ENCODE measurements at places on chromosomes 1 and 21.

- DNase-seq: no peak
These were observed 144.2 kb downstream of the VAV3 start for GRCh38 chr1:107820801-107821200.

DNA sequence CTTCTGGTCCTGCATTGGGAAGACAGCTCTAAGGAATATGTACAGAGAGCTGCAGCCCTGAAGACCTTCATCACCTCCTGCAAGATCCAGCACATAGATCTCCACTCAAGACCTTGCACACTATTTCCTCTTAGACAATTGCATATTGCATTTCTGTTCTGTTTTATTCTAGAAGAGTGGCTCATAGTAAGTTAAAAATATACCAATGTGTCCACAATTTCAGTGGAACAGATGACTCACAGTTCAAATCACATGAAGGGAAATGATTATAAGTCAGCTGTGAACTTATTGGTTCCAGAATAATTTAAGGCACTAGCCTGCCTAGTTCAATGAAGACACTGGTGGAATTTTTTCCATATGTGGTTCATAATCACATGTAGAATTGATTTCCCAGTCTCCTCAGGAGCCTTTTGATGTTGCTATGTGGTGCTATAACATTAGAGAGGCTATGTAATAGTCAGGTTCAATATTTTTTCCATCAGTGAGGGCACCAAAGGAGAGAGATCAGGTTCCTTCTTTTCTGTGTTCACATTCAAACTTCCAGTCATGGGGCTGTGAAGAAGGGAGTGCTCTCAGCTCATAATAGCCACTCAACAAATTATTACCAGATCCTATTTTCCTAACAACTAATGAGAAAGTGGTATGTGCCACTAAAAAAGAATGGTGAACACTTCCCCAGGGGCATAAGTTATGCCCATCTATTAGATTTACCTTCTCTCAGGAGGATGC lies 9.8 kb upstream of the AK5 start:
- no peak for DNase-seq

DNA sequence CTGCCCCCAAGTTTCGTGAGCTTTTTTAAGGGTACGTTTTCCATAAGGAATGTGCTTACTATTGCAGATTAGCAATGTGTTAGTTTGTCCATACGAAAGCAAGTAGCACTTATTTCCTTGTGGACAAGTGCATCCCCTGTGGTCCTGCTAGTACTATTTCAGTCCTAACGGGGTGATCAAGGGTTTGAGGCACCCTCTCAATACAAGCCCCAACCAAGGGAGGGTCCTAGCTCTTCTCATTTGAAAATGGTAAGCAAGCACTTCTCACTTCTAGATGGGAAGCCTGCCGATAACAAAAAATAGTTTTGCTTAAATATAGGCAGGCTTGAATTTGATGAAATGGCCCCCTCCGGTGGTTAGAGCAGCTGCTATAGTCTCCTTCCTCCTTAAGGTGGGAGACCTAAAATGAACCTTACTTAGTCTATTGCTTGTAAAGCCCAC lies 64.0 kb upstream of the HMCN1 start:
- peak; percentile 29 for DNase-seq

GRCh38 chr1:107491582-107491981 lies 350.7 kb downstream of the NTNG1 start:
- no peak for DNase-seq

DNA sequence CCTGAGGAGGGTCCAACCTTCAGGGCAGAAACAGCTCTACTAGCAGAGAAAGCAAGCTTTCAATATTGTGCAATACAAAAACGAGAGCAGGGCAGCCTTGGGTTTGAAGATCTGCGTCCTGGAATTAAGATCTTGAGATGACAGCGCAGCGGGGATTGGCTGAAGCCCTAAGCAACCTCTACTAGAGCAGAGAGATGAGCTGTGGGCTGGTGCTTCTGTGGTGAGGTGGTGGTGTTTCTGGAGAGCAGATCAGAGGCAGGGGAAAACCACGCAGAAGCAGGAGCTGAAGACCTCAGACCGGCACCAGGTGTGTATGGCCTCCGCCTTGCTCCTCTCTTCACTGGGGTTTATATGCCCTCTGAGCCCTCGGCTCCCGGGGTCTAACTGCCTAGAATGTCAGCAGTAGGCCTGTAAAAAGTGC lies 12.5 kb downstream of the TRAF3IP3 start:
- DNase-seq: peak; percentile 87

- DNase-seq: no peak
These were observed 43.9 kb upstream of the SAMSN1 start for GRCh38 chr21:14589855-14590563.

DNA sequence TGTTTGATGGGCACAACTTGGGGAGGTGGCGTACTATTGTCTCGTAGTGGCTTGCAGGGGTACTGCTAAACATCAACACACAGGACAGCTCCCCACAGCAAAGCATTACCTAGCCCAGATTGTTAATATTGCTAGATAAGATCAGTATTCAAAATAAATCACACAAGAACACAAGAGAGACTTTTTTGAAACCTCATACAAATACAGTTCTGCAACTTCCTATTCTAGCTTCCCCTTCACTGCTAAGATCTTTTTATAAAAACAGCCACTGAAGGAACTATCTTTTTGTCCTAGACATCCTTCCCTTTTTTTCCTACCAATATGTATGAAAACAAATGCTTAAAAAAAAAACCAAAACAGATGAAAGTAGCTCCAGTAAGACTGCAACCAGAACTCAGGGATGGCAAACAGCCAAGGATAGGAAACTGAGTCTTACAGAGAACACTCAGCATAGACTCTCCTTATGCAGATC lies 137.8 kb upstream of the KRTAP19-8 start:
- no peak for DNase-seq

GRCh38 chr1:20792196-20792595 lies 5.1 kb upstream of the HP1BP3 start:
- DNase-seq: no peak

GRCh38 chr21:33427051-33427450 lies 23.8 kb downstream of the IFNGR2 start:
- DNase-seq: no peak

DNA sequence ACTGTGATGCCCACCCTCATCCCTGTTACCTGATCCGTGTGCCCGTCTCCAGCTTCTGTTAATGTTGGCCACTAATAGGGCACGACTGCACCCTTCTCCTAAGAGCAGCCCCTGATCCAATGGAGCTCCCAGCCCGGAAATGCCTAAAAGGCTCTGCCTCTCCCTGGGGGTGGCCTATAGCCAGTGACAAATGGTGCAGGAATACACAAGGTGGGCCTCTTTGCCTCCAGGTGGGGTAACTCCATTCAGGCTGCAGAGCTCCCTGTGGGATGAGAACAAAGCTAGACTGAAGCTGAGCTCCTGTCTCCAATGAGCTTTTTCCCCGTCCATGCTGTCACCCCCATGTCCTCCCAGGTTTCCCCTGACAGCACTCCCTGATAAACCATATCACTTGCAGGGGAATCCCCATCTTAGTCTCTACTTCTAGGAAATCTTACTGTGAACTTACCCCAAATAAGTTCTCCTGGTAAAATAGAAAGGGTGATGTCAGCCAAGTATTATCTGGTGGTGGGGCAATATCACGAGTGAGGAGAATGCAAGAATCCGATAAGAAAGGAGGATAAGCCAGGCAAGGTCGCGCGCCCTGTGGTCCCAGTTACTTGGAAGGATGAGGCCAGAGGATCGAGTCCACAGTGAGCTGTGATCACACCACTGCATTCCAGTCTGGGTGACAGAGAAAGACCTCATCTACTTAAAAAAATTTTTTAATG lies 18.6 kb downstream of the S100A7A start:
- DNase-seq: no peak

- DNase-seq: no peak
These were observed 1244.8 kb upstream of the TMPRSS15 start for GRCh38 chr21:19648391-19648790.

GRCh38 chr1:38728585-38728908 lies 131.0 kb downstream of the RRAGC start:
- DNase-seq: no peak

- DNase-seq: peak; percentile 17
These were observed 144.0 kb downstream of the ROR1 start for GRCh38 chr1:63917571-63918417.

DNA sequence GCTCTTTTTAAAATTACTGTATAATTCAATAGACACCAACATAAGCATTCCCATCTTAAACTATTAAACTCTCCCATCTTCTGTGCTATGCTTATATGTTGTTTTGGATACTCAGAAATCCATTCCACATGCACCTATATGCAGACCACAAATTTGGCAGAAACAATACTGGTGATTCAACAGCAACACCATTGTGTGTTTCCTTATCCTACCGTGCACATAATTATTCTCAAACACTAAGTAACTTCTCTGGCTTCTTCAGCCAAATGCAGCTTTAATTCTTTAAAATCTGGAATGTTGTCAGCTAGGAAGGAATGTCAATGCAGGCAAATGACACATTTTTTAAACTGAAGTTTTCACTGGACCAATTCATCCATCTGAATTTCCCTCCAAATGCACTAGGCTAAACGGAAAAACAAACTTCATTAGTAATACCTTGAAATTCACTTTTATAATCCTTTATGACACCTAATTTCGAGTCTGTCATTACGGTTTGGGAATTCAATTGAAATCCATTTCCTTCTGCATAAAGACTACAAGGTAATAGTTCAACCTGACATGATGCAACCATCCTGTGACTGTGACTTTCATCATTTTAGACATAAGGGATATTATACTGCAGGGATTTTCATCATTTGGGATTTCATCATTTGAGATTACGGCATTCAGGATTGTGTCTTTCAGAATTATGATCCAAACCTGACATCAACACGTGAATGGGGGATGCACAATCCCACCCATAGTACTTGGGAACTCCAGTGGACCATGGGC lies 308.5 kb downstream of the LTN1 start:
- no peak for DNase-seq

Measured in activated naive CD8-positive, alpha-beta T cell treated with anti-CD3 and anti-CD28 coated beads for 36 hours (primary cell).